ENCODE measurements at places on chromosomes 7 and 10.

- no peak for DNase-seq
Measured at GRCh38 chr7:6256677-6257535, 15.5 kb downstream of the CYTH3 start.

- DNase-seq, result no peak
Measured at GRCh38 chr10:4151466-4151865, 366.5 kb upstream of the KLF6 start.

GRCh38 chr7:7696458-7697119 is 21.8 kb downstream of the RPA3 start:
- no peak for DNase-seq

DNA sequence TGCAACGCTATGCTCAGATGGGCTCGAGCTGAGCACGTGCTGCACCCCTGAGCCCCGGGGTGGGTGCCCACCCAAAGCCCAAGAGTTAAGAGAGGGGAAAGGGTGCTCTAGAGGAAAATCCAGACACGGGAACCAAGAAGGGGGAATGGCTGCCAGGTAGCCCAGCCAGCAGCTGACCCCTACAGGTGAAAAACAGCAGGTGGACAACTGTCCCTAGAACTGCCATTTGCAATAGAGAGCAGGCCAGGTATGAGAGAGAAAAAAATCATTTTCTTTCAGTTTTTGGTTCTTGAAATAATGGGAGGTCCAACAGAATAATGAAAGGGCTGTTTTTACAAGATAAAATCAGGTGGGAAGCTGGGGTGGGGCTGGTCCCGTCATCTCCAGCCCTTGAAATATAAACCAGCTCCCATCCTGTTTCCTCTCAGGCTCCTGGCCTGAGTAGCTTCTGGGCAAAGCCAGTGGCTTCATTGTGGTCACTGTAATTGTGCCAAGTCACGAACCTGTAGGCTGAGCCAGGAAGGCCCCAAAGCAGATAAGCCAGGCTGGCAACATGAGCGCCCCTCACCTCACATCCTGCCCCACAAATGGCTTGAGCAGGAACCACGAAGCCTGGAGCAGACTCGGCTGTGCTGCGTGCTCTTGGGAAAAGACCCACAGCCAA is 257.8 kb downstream of the SNX10 start:
- DNase-seq, result no peak

DNA sequence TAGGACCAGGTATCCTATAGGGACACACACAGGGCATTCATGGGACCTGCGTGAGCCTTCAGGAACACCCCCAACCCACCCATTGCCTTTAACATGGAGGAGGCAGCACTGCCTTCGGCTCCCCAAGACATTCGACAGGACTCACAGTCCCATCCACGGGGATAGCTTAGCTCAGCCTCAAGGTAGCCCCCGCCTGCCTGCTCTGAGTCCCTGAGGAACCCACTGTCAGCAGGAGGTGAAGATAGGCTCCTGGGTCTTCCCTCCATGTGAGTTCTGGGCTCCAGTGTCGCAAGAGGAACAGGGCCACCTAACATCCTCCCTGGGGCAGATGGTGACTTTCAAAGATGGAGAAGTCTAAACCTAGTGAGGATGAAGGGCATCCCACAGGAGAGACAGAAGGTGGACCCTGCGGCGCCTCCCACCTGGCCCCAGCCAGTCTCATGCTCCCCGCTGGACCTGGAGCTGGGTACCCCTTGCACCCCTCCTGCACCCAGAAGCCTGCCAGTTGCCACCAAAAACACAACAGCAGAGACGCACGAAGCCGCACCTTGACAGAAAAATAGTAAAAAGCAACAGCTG is 4.9 kb upstream of the ADIRF start:
- DNase-seq, result no peak

- DNase-seq, result no peak
Measured at GRCh38 chr10:125159932-125160855, at the start of gene CTBP2. Gene CTBP2, minus strand, starts transcription at chr10:125160563.
